Umbilical cord (tissue), 2 donors: ENCODE measurements at places on chromosomes 7 and 10. TPM values are rescaled to one million over a fixed set of nuclear protein-coding genes. Genes with fewer than 3 reads are reported as not detected.

The STOX1 gene
- total RNA-seq, result 0.24 TPM

The IFIT1B gene
- 26.5 TPM for total RNA-seq

DNA sequence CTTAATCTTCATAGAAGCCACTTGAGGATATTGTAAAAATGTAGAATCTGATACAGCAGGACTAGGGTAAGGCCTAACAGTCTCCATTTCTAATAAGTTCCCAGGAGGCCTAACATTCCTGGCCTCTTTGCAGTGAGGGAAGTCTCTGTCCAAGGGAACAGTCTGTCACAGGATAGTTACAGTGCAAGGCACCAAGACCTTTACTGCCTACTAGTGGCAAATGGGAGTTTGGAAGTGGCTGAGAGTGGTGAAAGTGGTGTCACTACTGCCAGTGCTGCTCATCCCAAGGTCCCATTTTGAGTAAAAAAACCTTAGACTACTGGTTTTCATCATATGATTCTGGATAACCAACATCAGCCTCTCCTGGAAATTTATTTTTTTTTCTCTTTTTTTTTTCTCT lies 619.5 kb upstream of the SEMA3D start:
- DNase-seq, result no peak

DNA sequence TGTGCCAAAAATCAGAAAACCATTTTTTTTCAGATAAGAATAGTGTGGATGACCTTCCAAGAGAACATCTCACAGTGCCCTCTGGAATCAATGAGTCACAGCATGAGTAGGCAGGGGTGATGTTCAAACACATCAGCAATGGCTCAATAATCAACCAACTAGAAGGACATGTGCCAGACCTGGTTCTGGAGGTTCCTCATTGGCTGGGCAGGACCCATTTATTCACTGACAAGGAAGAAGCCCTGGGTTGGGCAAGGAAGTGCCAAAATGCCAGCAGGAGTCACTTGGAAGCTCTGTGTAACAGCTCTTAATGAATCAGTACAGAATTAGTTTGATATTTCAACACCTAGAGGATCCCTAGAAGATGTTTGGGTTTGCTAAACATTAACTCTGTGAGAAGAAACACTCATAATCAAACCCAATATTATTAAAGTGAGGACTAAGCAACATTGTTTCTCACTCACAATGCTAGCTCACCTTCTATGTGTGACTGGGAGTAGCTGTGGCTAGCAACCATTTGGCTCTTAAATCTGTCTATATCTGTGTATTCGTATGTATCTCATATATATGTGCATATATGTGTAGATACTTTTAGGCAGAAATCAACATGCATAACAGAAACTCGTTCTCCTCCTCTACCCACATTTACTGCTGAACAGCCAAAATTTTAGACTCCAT lies 72.3 kb upstream of the APBB1IP start:
- no peak for DNase-seq

DNA sequence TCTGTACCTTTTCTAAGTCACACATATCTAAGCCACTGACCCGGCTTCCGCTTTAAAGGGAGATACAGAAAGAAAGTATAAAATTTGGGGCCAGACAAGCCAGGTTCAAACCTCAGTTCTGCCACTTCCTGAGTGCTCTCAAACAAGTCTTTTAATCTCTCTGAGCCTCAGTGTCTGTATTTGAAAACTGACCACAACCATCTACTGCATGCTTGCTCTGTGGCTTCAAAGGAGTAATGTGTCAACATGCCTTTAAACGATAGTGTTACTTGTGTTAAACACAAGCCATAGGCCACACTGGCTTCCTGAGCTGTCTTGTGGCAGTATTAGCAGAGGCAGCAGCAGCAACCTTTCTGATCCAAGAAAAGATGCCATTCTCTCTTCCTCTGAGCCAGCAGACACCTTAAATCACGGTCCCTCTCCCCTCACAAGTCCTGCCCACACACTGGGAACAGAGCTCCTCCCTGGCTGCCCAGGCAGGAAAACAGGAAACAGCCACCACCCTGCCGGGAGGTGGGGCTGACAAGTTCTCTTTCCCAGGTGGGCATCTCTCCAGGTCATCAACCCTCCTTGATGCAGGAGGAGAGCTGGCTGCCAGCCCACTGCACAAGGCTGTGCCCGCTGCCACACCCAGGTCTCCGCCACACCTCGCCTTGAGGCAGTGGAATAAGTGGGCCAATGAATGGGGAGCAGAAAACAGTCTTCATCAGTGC lies 10.7 kb downstream of the HIP1 start:
- DNase-seq, result no peak

The INHBA gene
- 172 TPM for total RNA-seq

DNA sequence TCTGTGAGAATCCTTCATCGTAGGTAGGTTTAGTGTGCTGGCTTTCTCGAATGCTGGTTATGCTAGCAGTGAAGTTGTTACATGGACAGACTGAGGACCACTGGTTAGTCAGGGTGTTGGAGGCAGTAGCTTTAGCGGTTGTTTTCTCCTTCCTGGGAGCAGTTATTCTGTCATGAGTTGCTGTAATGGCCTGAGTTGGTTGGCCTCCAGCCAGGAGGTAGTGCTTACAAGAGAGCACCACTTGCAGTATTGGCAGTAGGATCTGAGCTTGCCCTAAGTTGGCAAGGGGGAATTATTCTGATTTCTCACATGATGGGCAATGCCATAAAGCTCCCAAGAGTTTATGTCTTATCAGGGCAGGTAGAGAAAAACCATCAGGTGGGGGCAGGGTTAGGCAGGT lies 58.0 kb downstream of the IPMK start:
- DNase-seq, result no peak
